ENCODE measurements at places on chromosomes 16 and 17. TPM values are rescaled to one million over a fixed set of nuclear protein-coding genes. Genes with fewer than 3 reads are reported as not detected.
A peak's percentile ranks its signal among the peaks of the same experiment; 100 is the strongest.

DNA sequence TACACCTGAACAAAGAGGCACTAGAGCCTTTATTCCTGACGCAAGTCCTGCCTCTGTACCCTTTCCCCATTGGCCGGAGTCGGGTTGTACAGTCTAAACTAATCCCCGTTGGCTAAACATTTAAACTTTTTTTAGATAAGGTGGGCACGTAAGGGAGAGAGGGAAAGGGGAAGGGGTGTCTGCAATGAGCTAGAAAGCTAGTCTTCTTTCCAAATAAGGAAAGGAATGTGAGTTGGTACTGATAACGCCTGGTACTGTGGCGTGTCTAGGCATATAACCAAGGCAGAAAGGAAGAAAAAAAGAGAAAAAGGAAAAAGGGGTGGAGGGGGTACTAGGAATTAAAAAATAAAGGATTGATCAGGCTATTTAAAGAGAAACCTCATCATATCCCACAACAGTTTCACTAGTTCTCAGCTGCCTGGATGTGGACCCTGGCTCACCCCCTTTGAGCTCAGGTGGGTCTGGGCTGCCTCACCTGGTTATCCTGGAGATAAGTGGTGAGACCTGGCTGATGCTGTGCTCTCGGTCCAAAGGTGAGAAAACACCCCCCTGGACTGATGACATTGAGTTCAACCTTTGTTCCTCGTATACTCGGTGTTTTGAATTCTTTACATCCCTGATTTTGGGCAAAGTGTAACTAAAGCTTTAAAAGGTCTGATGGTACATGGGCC lies 90.9 kb upstream of the EEF2KMT start:
- DNase-seq = no peak

Gene RNF135
- 44.3 TPM for polyA plus RNA-seq

Gene WNT3
- 0.09 TPM for polyA plus RNA-seq

Gene RNF43
- 0.97 TPM for polyA plus RNA-seq

Gene ZNF689
- polyA plus RNA-seq = 10.7 TPM

Gene LRRC37A
- polyA plus RNA-seq = 0.58 TPM

Gene VWA3A
- polyA plus RNA-seq = not detected

GRCh38 chr16:57536306-57537193 lies at the start of gene CCDC102A:
Gene CCDC102A (minus strand): TSS chr16:57536571. CDS start chr16:57529177, 7,394 bp downstream.
- DNase-seq = peak; percentile 66

- no peak for DNase-seq
Observed at GRCh38 chr17:17172990-17173389, 33.1 kb downstream of the PLD6 start.

Gene CCL7
- not detected for polyA plus RNA-seq

DNA sequence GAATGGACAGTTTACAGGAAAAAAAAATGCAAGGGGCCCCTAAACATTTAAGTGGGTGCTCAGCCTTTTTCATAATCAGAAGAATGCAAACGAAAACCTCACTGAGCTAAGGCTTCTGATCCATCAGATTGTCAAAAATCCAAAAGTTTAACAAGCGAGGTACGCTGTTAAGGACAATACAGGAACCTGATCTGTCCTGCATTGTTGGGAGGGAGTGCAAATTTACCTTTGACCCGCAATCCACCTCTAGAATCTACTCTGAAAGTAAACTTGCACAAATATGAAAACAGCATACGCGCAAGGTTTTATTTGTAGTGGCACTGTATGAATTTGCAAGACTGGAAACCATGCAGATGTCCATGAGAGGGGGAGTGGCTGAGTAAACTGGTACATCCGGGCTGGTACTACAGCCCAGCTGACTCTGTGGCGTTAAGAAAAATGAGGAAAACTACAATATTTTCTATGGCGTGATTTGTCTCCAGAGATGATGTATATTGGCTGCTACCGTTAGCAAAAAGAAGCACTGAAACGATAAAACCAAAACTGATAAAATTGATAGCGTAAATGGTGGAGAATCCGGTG lies 28.8 kb upstream of the ST6GALNAC1 start:
- no peak for DNase-seq

DNA sequence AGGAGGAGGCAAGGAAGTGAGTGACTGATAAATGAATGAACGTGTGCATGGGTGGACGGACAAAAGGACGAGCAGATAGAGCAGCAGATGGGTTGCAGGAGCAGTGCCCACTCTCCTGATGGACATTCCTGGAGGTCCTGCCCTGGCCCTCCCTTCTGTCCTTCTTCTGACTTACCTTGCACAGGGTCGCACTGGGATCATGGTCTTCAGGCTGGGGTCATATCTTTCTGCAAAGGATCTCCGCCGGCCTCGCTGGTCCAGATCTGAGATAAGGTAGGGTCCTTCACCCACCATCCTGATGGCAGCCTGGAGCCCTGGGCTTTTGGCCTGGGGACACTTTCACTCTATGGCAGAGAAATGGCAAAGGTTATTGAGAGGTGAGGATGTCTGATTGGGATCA lies 9.7 kb downstream of the ABCC12 start:
- DNase-seq = no peak

- DNase-seq = no peak
Observed at GRCh38 chr17:32931686-32932085, 3.7 kb downstream of the TMEM98 start.

Gene LRRC46
- 1.3 TPM for polyA plus RNA-seq

Gene SLC35G6
- not detected for polyA plus RNA-seq
